Immature natural killer cell (primary cell): ENCODE measurements at places on chromosomes 6 and 20. TPM values are rescaled to one million over a fixed set of nuclear protein-coding genes. Genes with fewer than 3 reads are reported as not detected.
A peak's percentile ranks its signal among the peaks of the same experiment; 100 is the strongest.

DNA sequence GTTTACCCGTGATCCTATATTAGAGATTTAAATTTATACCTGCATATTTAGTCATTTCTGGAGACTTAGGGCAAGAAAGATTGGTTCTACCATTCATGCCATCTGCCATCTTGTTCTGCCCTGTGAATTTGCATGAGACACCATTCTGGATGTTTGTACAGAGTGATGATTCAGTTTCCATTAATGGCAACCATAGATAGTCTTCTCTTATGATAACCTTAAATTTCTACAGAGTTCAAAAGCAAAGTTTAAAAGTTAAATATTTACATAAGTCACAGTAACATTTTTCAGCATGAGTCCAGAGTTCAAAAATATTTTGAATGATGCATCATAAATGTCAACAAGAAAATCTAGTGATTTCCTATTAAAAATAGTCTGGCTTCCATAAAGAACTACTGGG, 23.2 kb downstream of the PLCB1 start:
- peaks cover 3% of the 10 kb centered on the region for H3K36me3 ChIP-seq
- no peak for DNase-seq
- H3K27ac ChIP-seq: peak overlapping the region; percentile 69
- peak overlapping the region; percentile 73 for H3K4me3 ChIP-seq

The MLN gene
- polyA plus RNA-seq: not detected

- DNase-seq: no peak
- no peaks in the 10 kb centered on the region for H3K27me3 ChIP-seq
- peaks cover 23% of the 10 kb centered on the region for H3K36me3 ChIP-seq
- no peaks in the 10 kb centered on the region for H3K4me1 ChIP-seq
These were observed 31.8 kb downstream of the TREML1 start for GRCh38 chr6:41122373-41122772.

DNA sequence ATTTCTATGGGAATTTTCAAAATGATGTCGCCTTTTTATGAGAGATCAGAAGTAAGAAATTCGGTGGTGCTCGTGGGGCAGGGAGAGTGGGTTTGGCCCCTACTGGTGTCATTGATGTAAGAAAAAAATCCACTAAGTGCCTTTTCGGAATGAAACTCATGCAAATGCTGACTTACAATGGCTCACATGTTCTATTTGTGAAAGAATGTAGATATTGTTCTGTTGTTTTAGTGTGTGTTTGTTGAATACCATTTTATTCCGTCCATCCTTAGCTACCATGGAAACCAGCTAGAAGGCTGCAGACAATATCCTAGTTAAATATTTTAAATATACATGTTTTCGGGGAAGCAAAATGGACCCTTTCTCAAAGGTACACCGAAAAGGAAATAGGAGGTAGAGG, 304.9 kb downstream of the TAF4 start:
- no peaks in the 10 kb centered on the region for H3K4me1 ChIP-seq
- H3K4me3 ChIP-seq: no peak overlapping the region
- H3K27me3 ChIP-seq: peaks cover 1% of the 10 kb centered on the region
- DNase-seq: no peak
- no peak overlapping the region for H3K27ac ChIP-seq

GRCh38 chr6:36954262-36954931, at the start of gene PI16:
TSS of gene PI16 (plus strand) at chr6:36954738. CDS start at chr6:36954761, 23 bp downstream.
- no peak within 1 kb of the TSS for H3K27ac ChIP-seq
- no peaks in the 10 kb centered on the region for H3K36me3 ChIP-seq
- peak; percentile 22 for DNase-seq

The SENP6 gene
- 33.0 TPM for polyA plus RNA-seq

The LAMA2 gene
- polyA plus RNA-seq: 0.17 TPM

GRCh38 chr6:328136-328670, 35.9 kb downstream of the DUSP22 start:
- peaks cover 4% of the 10 kb centered on the region for H3K36me3 ChIP-seq
- H3K4me3 ChIP-seq: no peak overlapping the region
- no peak overlapping the region for H3K27ac ChIP-seq

DNA sequence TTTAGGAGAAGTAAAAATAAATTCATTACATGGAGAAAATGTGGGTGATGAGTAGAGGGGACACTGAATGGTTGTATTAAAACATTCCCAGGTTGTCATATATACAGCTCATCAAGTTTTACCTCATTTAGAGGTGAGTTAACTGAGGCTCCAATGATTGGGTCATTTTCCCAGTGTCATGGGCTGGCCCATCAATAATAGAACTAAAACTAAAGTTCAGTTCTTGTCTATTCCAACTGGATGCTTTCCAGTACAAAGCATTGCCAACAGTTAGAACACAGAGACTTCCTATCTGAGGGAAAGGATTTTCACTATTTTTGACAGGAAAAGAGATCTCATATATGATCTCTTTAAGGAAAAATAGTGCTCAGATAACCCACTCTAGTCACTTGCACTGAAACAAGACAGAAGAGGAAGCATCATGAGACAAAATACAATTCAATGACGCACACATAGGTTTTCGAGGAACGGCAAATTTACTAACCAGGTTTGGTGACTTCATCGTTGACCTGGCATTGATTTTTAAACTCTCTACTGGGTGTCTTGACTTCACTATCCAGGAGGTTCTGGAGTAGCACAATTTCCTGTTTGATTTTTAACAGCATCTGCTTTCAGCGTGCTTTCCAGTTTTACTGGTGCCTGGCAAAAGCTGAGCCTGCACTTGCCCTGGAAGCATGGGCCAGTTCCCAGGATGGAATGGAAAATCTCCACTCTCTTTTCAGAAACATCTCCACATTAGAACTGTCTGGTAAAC, 195.5 kb upstream of the FBXL4 start:
- no peak for DNase-seq
- H3K36me3 ChIP-seq: no peaks in the 10 kb centered on the region
- no peak overlapping the region for H3K4me3 ChIP-seq
